ENCODE measurements at places on chromosomes 2 and 18.

DNA sequence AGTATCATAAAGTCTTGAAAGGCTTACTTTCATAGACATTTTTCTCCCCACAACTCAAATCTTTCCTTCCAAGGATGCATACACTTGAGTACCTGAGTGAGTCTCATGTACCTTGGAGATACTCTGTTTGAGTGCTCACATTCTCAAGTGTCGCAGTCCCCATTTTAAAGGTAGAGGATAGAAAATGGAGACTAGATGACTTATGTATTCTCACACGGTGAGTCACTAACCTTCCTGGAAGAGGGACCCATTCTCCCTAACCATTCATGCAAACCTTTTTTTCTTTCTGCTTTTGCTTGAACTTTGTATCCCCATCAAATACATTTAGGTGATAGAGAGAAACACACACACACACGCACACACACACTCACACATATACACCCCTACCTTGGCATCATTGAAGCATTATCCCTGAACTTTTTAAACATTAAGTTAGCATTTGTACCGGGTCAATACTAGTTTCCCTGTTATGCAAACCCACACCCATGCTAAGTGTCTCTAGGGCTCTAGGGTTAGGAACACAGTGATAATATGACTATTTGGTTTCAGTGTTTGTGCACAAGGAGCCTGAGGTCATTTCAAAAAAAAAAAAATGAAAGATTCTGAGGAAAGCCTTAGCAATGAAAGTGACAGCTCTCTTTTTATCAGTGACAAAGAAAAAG lies 236.2 kb downstream of the IKZF2 start:
- no peak for DNase-seq

DNA sequence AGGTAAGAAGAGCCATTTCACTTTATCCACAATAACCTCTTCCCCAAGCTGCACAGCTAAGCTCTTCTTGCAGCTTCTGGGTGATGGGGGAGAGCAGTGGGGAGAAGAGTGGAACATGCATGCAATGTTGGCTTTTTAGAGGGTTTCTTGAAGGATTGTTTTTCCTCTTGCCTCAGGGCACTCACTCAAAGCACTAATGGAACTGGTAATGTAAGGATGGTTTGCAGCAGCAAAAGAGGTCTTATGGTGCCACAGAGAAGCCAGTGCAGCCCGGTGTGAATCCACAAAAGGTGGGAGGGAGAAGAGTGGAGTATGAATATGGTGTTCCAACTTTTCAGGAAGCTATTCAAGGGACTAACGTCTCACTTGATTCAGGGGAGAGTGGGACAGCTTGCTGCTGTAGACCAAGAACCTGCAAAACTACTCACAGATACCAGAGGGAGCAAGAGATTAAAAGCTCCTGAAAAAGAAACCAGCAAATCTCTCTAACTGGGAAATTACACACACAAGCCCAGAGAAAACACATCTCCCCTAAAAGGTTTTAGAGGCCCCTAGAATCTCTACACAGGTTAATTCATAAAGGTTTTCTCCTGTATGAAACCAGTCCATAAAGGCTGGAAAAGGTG lies 116.4 kb downstream of the CHN1 start:
- no peak for DNase-seq

DNA sequence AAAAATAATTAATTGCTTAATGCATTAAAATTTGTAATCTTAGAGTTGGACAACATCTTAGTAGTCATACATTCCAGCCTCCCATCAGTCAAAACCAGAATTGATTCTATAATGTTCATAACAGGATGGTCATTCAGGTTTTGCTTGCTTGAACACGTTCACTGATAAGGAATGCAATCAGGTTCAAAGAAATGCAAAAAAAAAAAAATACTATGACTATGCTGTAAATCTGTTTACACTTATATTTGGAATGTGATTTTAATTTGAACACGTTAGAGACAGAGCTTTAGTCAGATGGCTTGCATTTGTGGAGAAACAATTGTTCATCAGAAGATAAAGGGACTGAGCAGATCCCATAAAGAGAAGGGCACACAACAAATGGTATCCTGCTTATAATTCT lies 131.3 kb upstream of the UNC80 start:
- no peak for DNase-seq

DNA sequence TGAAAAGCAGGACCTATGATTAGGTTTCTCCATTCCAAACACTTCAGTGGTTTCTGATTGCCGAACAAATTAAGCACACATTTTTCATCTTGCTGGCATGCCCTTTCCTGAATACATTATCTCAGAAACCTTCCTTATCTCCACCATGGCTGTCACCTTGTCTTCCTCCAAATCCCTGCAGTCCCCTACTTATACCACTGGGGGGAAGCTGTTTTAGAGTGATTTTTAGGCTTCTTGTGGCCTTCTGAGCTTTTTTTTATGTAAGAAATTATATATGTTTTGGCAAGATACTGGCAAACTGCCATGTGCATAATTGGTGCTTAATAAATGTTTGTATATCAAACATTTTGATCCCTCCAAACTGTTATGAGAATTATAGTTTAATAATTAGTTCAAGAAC lies 229.2 kb downstream of the MYT1L start:
- no peak for DNase-seq

- peak; percentile 57 for DNase-seq
Measured at GRCh38 chr2:37189452-37190153, 1.1 kb upstream of the SULT6B1 start.

DNA sequence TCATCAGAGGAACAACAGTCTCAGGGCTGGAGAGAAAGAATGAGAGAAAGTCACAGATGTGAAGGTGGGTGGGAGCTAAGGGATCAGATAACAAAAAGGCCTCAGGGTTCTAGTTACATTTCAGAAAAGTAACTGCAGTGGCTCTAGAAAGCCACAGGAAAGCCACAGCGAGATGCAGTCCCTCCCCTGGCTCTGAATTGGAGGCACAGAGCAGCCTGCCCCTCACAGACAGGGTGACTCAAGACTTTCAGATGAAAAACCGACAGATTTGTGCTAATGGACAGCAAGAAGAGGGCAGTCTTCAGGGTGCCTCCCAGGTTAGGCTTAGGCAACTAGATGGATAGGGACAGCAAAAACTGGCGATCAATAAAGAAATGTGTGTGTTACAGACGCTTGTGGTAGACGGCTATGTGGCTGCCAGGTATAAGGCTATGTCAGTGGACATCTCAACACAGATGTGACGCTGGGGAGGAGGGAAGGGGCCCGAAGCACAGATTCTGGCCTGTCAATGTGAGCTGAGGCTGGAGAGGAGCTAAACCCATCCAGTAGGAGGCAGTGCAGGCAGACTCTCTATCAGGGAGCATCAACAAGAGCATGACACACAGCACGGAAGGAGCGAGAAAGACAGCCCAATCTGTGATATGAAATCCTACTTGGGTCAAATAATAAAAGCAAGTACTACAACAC lies 26.2 kb downstream of the UNC50 start:
- no peak for DNase-seq

DNA sequence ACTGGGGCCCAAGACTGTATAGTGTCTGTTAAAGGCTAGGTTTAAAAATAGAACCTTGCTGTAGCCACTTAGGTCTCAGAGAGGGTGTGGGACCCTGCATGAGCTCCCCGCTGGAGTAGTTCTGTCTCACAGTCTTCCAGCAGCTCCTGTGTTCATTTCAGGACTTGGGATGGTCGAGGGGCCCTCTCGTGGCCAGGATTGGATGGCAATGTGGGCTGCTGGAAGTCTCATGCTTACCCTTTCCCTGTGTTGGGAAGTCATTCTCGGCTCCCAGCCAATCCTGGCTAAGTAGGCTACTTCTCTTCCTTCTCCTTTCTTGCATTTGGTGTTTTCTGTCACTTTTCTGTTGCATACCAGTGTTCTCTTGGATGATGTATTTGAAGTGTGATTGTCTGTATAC lies 284.0 kb upstream of the GCFC2 start:
- DNase-seq, result no peak

GRCh38 chr2:45218931-45219339 lies 209.7 kb upstream of the SIX2 start:
- no peak for DNase-seq
